Activated T-helper 2 cell treated with anti-CD3 and anti-CD28 coated beads, Interferon-gamma antibody, Interleukin-2, Interleukin-4, amounts not matched to agents 10 μg/mL and 5 μg/mL and 100 μg/mL, durations not matched to agents 14 hours and 24 hours and 36 hours (primary cell): ENCODE measurements at places on chromosomes 11 and 22.

DNA sequence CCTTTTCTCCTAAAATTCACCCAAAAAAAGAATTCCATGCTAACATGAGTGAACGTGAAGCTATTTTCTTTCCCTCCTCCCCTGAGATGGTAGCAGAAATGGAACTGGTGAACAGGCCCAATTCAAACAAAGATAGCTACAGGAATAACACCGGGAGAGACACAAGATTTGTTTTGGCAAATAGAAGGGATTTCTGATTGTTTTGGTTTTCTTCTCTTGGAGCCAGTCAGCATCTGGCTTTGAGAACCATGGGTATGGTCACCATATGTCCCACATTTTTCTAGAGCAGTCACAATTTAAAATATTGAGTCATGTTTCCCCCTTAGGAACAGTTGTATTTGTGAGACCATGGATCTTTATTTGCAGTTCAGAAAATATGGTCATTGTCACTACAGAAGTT is 214.1 kb downstream of the FAM76B start:
- DNase-seq = no peak

DNA sequence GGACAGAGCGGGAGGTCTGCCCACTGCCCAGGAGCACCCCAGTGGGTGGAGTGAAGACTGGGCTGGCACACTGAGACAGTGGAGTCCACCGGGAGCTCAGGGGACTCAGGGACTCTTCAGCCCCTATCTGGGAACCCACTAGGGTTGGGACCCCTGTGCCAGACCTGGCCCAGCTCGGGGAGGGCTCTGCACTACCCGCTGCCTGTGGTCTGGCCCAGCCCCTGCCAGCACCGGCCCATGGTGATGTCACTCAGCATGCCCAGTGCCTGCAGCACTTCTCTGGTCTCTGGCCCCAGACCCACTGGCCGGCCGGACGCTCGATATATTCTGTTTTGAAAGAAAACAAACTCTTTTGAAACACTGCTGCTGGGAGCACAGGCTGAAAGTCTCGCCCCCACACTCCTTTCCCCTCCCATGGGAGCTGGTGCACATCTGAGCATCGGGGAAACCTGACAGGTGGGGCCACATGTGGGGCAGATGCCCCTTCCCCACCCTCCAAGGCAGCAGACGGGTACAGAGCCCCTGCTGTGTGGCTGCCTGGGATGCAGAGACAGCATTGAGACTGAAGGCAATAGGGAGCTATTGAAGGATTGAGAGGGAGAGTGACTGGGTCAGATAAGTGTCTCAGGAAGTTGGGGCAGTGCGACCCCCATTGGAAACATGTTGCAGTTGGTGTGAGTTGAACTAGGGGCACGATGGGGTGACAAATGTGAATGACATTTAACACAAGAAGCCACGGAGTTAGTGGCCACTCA is 62.9 kb downstream of the MYEOV start:
- no peak for DNase-seq

- DNase-seq = no peak
Measured at GRCh38 chr11:98940913-98941312, 79.8 kb upstream of the CNTN5 start.

GRCh38 chr22:46390652-46391301 is 55.3 kb downstream of the TRMU start:
- no peak for DNase-seq

DNA sequence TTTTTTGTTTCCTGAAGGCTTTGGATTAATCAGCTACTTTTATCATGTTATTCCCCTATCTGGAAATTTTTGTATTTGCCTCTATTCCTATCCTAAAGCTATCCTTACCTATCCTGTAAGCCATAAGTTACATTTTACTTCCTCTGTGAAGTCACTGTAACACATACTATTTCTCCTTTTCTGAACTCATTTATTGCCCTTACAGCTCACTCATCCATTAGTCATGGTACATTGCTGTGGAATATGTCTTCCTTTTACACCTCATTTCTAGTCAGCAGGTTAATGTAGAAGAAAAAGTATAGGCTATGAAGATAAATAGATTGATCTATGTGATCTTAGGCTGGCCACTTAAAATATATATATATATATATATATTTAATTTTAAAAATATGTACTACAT is 28.0 kb downstream of the SWAP70 start:
- no peak for DNase-seq

DNA sequence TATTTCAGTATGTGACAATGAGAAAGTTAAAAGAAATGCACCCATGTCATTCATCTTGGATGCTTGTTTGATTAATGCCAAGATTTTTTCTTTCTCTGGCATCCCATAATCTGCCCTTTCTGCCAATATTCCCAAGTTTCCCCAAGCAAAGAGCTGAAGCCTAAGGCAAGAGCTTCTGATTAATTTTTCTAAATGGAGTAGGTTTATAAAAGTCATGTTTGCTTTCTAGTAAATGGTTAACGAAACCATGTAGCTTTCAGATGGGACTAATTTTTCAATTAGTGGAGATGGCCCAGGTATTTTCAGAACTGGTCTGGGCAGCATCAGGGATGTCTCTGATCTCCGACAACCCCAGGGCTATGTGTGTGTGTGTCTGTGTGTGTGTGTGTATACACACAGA is 55.3 kb downstream of the LRRC4C start:
- no peak for DNase-seq

DNA sequence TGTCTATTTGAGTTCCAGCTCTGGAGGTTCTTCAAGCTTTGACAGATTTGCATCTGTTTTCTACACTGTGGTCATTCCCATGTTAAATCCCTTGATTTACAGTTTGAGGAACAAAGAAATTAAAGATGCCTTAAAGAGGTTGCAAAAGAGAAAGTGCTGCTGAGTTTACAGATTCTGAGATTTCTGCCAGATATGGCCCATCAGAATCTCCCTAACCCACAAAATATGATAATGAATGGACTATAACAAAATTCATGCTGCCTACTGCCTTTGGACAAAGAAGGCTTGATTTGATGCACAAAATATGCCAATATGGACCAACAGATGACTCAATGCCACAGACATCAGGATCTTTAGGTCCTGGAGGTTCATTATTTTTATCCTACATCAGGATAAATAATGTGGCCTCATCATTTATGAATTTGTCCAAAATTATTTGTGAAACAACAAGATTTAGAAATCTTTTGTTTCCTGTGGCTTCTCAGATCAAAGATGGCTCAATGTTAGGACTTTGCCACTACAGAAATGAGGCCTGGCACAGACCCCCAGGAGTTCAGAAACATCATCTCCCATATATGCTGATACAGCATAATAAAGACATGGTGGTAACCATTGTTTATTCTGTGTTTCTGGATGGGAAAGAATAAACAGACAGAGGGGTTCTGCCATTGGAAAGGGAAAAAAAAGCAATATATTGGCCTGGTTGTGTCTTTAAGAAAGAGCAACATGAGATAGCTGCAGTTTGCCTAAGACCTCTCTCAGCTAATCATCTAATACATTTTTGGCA is 6.7 kb downstream of the OR5AN1 start:
- no peak for DNase-seq

DNA sequence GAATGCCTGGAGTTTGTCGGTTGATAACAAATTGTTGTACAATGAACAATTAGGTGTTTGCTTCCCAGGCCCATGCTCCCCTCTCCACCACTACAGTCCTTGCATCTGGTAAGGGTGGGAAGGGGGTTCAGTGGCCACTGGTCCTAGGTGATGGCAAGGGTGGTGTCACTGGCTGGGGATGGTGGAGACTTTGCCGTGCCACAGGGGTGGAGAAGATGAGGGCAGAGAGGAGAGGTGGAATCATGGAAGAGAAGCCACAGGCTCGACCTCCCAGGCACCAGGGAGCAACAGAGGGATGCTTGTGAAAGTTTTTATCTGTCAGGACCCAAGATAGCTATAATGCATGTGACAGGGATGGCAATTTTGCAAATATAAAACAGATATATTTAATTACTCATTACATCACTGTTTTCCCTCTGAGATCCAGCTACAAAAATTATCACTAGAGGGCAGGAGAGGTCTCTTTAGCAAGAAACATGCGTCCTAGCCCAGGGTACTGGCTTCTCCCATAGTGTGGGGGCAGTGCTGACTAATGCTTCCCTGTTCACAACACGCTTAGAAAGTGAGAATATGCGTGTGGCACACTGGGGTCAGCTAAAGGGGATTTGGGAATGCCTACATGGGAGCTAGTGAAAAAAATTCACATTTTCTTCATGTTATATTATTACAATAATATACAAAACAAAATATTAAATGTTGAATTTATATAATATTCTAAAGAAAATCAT is 49.0 kb upstream of the AMPD3 start:
- no peak for DNase-seq

- no peak for DNase-seq
Measured at GRCh38 chr11:122733318-122733717, 77.8 kb downstream of the UBASH3B start.

- DNase-seq = no peak
Measured at GRCh38 chr22:34808618-34809017, 257.3 kb upstream of the ISX start.

GRCh38 chr11:2409611-2410468 is 9.3 kb downstream of the TSSC4 start:
- no peak for DNase-seq

GRCh38 chr11:1928891-1929541 is 9.5 kb downstream of the TNNT3 start:
- no peak for DNase-seq

DNA sequence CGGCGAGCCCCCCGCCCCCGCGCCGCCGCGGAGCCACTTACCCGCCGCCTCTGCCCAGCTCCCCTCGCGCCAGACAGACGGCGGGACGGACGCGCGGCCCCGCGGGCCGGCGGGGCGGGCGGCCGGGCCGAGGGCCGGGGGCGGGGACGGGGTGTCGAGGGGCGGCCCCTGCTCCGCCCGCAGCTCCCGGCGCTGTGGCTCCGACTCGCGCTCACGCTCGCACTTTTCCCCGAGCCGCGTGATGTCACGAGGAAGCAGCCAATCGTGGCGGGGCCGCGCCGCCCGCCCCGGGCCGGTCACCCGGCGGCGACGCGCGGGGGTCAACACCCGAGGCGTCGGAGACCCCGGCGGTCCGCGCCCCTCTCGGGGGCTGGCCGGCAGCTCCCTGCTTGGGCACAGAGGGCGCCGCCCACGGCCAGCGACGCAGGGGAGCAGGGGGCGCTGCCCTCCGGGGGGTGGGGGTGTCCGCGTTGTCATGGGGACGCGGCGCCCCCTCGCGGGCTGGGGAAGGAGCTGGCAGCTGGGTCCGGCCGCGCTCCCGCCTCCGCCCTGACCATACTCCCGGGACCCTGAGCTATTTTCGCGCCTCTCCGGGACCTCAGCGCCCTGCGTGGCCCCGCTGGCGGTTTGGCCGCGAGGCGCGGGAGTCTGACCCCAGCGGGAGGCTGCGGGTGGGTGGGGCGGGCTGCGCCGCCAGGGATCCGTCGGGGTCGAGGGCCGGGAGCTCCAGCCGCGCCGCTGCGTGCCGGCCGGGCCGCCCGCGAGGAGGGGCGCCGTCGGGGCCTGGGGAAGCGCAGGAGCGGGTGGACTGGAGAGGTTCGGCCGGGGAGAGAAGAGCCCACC is at the start of gene CHRM4:
Gene CHRM4, minus strand, starts transcription at position 199 of the 843 bp plus-strand sequence. CDS start 5,219 bp downstream, outside the sequence.
- DNase-seq = no peak

DNA sequence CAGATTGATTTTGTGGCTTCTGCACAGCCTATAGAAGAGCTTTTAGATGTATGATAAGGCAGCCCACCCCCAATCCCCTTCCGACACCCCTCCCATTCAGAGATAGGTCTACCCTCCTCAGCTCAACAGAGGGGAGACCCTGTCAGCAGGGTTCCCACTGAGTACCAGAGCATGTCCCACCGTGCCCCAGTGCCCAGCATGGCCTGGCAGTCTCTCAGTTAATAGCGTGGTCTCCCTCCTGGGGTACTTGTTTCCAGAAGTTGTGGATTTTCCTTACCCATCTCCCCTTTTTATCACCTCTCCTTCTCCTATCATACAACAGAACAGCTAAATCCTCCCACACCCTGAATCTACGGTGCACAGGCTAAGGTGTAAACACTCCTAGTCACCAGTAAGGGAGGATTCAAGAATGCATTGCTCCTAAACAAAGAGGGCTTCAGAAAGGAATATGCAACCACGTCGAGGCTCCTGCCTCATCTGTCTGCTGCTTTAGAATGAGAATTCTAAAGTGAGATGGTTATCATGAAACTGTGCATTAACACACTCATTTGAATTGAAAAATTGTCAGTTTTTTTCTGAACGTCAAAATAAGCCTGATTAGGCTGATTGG is 6.7 kb downstream of the PLAAT2 start:
- DNase-seq = no peak

DNA sequence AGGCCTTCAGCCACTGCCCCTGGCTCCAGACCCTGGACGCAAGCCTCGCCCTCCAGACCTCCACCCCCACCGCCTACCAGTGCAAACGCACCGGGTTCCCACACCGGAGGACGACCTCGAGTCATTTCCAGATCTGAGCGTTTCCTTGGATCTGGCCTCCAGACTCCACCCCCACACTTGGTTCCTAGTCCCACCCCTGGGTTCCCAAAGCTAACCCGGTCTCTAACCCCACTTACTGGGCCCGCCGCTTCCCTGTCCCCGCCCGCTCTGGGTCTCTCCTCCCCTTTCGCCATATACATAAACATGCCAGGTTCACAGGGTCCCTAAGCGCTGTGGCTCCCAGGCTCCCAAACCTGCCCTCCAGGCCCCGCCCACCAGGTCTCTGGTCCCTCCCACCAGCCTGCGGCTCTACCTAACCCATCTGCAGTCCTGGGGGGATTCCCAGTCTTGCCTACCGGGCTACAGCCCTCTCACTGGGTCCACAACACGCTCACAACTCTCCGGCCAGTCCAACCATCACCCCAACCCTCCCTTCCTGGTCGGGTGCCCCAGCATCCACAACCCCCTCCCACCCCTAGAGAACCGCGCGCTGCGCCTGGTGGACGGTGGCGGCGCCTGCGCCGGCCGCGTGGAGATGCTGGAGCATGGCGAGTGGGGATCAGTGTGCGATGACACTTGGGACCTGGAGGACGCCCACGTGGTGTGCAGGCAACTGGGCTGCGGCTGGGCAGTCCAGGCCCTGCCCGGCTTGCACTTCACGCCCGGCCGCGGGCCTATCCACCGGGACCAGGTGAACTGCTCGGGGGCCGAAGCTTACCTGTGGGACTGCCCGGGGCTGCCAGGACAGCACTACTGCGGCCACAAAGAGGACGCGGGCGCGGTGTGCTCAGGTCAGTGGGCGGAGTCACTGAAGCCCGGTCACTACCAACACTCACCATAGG is 36.7 kb downstream of the CD6 start:
- DNase-seq = no peak

DNA sequence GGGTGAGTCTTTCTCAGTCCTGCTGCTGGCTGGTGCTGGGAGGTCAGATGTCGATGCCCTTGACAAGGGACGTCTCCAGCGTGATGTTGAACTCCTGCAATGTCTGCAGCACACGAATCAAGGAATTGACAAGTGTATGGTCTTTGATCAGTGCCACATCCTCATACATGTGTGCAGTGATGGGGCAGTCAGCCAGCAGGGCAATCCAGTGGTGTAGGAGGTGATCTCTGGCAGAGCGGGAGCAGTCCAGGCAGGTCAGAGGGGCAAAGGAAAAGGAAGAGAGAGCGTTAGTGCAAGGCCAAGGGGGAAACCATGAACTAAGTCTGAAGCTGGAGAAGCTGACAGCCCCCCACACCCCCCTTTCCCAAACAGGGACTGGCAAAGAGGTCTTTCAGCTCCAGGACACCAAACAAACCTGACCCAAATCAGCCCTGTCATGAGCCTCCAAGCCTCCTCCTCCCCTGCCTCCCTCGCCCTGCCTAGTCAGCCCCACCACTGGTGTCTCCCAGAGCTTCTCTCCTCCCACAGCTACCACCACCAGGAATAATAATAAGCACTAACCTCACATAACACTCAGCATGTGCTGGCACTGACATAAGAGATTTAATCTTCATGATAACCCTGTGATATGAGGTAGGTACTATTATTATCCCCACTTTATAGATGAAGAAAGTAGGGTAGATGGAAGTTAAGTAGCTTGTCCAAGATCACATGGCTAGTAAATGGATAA is 48.4 kb upstream of the SCUBE2 start:
- DNase-seq = no peak
